Vagina (tissue), 2 donors: ENCODE measurements at places on chromosomes 13 and 19.
A peak's percentile ranks its signal among the peaks of the same experiment; 100 is the strongest.

- DNase-seq, result no peak
These were observed 10.2 kb downstream of the NFKBID start for GRCh38 chr19:35890113-35890650.

- peak; percentile 27 for DNase-seq
These were observed 2.8 kb upstream of the CDC16 start for GRCh38 chr13:114231886-114232285.

DNA sequence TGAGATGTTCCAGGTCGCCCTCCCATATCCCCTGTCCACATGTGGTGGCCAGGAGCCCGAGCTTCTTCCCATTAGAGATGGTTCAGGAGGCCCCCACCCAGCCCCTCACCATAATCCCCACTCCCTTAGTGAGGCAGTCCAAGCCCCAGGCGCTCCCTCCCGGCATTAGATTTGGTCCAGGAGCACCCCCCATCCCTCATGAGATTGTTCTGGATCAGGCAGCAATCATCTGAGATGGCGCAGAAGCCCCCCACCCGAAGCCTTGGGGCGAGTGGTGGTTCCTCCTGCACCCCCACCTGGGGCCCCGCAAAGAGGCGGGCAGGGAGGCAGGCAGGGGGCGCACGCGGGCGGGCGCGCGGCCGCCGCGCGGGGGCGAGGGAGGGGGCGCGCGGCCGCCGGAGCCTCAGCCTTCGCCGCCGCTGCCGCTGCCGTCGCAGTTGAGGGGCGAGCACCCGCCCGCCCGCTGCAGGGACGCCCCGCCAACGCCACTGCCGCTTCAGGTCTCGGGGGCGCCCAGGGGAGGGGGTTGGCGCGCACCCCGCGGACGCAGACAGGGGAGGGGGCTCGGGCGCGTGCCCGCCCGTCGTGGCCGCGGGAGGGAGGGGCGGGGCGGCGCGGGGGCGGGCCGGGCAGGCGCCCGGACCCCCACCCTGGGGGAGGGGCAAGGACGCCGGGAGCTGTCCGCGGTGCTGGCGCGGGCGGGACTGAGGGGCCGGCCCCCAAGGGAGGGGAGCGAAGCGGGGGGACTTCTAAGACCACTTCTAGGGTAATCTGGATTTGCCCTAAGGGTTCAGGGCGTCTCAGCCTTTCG lies 46.4 kb upstream of the SHKBP1 start:
- DNase-seq, result no peak

DNA sequence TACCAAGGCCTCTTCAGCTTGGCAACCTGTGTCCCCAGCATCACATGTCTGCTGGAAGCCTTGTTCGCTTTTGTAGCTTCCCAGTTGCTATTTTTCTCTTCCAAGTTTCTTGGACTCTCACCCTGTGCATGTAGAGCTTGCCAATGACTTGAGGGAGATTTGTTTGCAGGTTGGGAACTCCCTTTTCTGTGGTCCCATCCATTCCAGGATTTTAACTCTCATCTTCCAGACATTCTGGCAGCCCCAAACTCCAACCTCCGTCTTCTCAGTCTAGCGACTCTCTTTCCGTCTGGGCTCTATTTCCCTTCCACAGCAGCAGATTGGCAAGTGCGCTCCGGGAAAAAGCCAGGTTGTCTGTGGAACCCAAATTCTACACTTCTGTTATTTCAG lies 9.0 kb downstream of the PLAUR start:
- DNase-seq, result no peak

GRCh38 chr13:98997738-98998641 lies 20.1 kb upstream of the DOCK9 start:
- no peak for DNase-seq

DNA sequence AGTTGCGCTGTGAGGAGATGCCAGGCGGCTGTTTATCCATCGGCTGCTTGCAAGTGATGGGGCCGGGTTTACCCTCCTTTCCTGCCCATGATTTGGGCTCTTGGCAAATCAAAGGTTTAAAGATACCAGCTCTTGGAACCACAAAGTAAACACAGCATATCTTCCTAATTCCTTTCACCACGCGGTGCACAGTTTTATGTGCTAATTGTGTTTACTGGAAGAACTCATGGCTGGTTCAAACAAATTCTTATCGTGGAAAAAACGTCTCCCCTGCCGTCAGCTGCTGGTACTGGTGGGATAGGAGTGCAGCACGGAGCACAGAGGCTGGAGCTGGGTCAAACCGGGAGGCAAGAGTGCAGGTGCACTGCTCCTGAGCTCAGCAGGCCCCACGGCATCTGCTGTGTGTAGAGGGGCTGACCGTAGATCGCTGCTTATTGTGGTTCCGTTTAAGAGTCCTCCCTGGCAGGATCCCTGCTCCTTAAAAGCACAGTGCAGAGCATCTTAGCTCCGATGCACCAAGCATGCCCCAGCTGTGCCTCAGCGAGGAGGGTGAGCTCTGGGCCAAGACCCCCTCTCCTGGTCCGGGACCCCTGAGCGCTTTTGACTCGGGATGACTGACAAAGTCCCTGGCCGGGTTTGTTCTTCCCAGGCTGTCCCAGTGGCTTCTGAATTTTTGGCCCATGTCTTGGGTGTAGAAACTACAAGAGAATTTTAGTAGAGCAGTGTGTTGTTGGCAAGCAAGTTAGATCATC lies 51.3 kb upstream of the GAS6 start:
- DNase-seq, result peak; percentile 28

DNA sequence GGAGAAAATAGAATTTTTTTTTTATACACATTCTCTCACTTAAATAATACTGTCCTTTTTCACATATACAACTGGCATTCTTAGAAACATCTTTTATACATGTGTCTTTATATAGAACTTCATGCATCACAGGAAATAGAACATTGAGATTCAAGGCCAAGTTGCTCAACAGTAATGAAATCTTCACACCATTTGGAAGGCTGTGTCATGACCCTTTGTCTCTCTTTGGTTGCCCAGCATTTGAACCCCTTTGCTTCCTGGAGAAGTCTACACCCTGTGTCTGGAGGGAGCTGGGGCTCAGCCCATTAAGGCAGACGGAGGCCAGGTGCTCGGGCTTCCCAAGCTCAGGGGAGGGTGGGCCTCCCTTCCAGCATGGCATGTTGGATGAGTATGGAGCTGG lies 41.1 kb downstream of the B3GLCT start:
- DNase-seq, result no peak

GRCh38 chr13:107518780-107519179 lies 696.6 kb downstream of the LIG4 start:
- no peak for DNase-seq

GRCh38 chr13:102117175-102117831 lies 284.5 kb downstream of the FGF14 start:
- DNase-seq, result no peak

- DNase-seq, result no peak
These were observed 256.9 kb downstream of the ZNF536 start for GRCh38 chr19:30629086-30629485.

DNA sequence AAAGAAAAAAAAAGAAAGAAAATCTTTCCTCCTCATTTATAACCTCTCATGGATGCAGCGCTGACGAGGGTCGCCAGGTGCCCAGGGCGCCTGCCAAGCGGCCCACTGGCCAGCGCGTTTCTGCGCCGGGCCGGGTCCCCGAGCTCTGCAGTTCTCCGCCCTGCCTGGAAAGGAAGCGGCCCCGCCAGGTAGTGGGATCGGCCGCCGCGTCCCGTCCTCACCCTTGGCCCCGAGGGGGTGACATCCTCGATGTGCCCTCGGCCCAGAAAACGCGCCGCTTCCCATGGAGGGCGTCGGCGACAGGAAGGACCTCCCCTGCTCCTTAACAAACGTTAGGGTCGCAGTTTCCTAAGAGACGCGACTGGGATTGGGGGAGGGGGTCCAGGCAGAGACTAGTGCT lies 56.9 kb downstream of the ZNF726 start:
- no peak for DNase-seq

DNA sequence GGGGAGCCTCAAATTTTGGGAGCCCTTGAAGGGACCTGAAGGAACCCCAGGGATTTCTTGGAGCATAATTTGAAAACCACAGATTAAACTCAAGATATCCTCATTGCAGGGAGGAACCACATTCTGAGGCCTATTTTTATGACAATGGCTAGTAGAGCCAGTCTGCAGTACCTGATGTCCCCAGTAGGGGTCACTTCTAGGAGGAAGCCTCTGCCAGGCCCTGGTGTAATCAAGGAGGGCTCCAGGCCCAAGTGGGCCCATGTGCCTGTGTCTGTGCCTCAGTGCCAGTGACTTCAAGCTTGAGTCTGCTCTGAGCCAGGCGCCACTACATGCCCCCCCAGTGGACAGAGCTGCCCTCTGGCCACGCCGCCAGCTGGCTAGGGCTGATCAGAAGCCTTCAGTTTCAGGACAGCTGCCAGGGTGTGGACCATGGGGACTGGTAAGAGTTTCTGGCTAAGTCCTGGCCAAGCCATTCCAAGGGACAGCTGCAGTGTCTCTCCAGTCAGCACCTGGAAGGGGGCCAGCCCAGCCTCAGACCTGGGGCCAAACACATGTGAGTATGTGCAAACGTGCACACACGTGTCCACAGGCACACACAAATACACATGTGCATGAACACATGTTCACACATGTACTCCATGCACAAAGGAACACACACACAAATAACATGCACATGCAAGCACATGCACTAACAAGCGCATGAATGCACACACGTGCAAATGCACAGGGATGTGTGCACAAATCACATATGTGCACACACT lies 20.5 kb upstream of the SLC7A10 start:
- no peak for DNase-seq

- DNase-seq, result no peak
These were observed 1066.7 kb upstream of the PCDH20 start for GRCh38 chr13:62482351-62482750.

DNA sequence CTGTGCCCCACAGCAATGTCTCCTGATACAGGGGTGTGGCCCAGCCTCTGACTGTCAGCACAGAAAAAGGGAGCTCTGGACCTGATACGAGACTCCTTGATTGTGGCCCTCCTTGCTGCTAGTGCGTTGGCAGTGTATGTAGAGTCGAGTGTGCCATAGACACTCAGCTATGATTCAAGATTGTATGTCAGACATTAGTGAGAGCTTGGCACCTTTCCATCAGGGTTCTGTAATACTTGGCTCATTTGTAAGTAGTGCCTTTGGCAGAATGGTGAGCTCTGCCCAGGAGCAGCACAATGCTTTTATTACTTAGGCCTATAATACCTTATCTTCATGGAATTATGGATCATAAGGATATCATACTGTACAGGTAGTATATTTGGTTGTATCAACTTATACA lies 83.4 kb downstream of the ATP8A2 start:
- no peak for DNase-seq

- DNase-seq, result no peak
These were observed 45.3 kb upstream of the TRPC4 start for GRCh38 chr13:37914781-37915391.

DNA sequence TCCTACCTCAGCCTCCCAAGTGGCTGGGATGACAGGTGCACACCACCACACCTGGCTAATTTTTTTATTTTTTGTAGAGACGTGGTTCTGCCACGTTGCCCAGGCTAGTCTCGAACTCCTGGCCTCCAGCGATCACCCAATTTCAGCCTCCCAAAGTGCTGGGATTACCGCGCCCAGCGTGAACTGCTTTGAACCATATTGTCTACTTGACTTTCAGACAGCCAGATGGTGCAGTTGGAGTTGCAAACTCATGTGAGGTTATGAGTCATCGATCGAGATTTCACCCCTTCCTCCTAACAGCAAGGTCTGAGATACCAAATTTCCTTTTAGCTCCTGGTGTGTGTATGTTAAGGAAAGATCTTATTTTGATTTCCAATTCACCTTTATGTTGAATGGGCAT lies 2.7 kb downstream of the SLC27A1 start:
- DNase-seq, result no peak

DNA sequence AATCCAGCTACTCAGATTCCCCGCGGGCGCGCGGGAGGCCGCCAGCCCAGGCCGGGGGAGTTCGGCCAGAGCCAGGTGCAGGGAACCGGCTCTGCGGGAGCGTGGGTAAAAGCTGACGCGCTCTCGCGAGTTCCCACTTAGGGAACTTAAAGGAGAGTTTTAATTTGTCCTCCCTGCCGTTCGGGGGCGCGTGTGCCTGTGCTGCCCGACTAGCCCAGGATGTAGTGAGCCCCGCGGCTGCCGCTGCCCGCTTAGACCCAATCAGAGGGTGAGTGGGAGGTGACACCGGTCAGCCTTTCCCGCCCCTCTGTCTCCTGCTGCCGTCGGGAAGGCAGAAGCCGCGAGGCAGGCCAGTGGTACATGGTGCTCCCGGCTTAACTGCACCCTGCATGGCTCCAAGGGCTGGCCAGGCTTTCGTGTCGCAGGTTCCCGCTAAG lies 36.0 kb upstream of the NEK3 start:
- no peak for DNase-seq

GRCh38 chr13:92952161-92952560 lies 274.4 kb upstream of the GPC6 start:
- no peak for DNase-seq
